HFFc6 (cell line): ENCODE measurements at places on chromosomes 5 and 9. TPM values are rescaled to one million over a fixed set of nuclear protein-coding genes. Genes with fewer than 3 reads are reported as not detected.

GRCh38 chr5:112113565-112113964, 305.5 kb downstream of the EPB41L4A start:
- no peaks in the 10 kb centered on the region for H3K36me3 ChIP-seq
- no peaks in the 10 kb centered on the region for H3K27me3 ChIP-seq
- no peak overlapping the region for H3K4me3 ChIP-seq
- H3K27ac ChIP-seq = no peak overlapping the region
- peaks cover 8% of the 10 kb centered on the region for H3K4me1 ChIP-seq

MIGA2 gene
- total RNA-seq = 22.0 and 25.3 TPM in 2 replicates

DNA sequence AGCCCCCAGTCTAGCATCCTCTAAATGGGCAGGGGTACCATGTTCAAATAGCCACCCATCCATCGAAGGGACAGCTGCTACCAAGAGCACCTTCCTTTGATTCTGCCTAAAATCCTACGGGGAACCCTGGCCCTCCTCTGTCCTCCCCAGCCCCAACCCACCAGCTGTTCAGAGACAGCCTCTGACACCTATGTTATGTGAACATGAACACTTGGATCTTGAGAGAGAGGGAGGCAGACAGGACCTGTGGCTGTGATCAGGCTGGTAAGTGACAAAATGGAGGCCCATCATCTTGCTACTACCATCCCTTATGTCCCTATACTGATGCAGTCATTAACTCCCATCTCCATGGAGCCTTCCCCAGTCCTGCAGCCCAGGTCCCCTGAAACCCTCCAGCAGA, 8.2 kb downstream of the SLC23A1 start:
- H3K36me3 ChIP-seq = peaks cover 31% of the 10 kb centered on the region
- DNase-seq = no peak
- no peaks in the 10 kb centered on the region; the same call in none of the 2 replicates for H3K27me3 ChIP-seq
- H3K27ac ChIP-seq = no peak overlapping the region

GRCh38 chr5:135051872-135052271, 17.8 kb upstream of the PITX1 start:
- peaks cover 27% of the 10 kb centered on the region for H3K27me3 ChIP-seq
- no peaks in the 10 kb centered on the region for H3K4me1 ChIP-seq
- H3K4me3 ChIP-seq = no peak overlapping the region
- no peak overlapping the region for H3K27ac ChIP-seq

ANGPTL2 gene
- 14.9 to 20.9 TPM (median 17.1 TPM) in 3 replicates for total RNA-seq

PCDHB6 gene
- 0.14 to 0.81 TPM (median 0.25 TPM) in 3 replicates for total RNA-seq

DNA sequence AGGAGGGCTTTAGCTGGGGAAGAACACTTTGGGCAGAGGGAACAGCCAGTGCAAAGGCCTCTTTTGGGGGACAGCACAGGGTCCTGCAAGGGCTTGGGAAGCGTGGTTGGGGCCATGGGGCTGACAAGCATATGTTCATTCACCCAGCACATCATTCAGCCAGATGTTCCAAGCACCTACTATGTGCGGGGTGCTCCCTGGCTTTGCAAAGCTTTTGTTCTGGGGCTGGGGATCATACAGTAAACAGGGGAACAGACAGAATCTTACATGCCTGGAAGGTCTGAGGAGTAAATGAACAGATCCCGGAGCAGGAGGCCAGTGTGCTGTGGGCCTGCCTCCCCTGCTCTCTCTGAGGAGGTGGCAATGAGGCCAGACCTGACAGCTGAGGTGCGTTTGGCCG, 16.7 kb downstream of the PSD2 start:
- H3K36me3 ChIP-seq = no peaks in the 10 kb centered on the region
- H3K27ac ChIP-seq = no peak overlapping the region
- DNase-seq = no peak
